ENCODE measurements at places on chromosomes 6 and 20.

- DNase-seq: no peak
Observed at GRCh38 chr6:56909115-56909907, 45.6 kb upstream of the BEND6 start.

DNA sequence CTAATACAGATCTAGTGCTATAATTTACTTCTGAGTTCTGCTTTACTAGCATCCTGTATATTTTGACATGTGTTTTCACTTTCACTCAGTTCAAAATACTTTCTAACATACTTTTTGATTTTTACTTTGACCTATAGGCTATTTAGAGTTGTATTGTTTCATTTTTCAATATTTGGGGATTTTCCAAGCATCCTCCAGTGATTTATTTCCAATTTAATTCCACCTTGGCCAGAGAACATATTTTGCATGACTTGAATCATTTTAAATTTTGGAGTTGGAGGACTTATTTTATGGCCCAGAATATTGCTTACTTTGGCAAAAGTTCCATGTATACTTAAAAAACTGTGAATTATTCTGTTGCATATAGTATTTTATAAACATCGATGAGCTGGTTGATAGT is 1215.6 kb upstream of the MAP3K7 start:
- no peak for DNase-seq

GRCh38 chr6:134247231-134247833 is 70.6 kb downstream of the SGK1 start:
- peak; percentile 34 for DNase-seq

DNA sequence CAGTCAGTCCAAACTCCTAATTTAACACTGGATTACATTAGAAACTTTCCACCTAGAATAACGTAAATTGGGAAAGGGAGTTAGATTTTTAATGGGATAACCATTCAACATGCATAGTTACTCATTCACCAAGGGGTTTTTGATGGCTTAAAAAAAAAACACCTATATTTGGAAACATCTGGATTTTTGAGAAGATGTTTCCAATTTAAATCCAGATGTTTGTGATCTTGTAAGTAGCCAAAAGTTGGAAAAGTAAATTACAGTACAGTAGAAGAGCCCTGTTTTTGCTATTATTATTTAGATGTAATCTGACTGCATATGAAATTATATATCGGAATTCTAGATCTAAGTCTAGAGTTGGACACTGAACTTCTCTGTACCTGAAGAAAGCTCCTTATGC is 478.2 kb downstream of the CD83 start:
- DNase-seq: no peak

DNA sequence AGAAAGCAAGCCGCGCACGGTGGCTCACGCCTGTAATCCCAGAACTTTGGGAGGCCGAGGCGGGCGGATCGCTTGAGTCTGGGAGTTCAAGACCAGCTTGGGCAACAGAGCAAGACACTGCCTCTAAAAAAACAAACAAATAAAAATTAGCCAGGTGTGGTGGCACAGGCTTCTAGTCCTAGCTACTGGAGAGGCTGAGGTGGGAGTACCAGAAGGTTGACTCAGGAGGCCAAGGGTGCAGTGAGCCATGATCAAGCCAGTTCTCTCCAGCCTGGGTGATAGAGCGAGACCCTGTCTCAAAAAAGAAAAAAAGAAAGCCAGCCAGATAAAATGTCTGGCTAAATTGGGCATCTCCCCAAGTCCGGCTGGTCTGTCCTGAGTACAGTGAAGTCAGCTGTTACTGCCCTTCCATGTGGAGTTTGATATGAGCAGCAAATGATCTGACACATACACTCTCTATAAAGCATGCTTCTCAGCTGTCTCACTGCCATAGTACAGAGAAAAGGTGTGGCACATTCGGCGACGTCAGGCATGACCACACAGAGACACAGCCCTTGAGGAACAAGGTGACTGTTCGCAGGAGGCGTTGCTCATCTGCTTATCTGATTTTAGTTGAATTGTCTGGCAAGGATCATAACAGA is 13.0 kb downstream of the CD83 start:
- DNase-seq: no peak

GRCh38 chr6:54632984-54633565 is 213.5 kb upstream of the FAM83B start:
- DNase-seq: no peak

GRCh38 chr6:24064106-24064505 is 61.9 kb upstream of the NRSN1 start:
- no peak for DNase-seq

- no peak for DNase-seq
Observed at GRCh38 chr20:57694481-57694880, 15.3 kb downstream of the PMEPA1 start.

GRCh38 chr6:138405816-138406413 is 1.9 kb downstream of the HEBP2 start:
- no peak for DNase-seq

GRCh38 chr6:144266091-144266649 is 19.0 kb upstream of the UTRN start:
- no peak for DNase-seq

DNA sequence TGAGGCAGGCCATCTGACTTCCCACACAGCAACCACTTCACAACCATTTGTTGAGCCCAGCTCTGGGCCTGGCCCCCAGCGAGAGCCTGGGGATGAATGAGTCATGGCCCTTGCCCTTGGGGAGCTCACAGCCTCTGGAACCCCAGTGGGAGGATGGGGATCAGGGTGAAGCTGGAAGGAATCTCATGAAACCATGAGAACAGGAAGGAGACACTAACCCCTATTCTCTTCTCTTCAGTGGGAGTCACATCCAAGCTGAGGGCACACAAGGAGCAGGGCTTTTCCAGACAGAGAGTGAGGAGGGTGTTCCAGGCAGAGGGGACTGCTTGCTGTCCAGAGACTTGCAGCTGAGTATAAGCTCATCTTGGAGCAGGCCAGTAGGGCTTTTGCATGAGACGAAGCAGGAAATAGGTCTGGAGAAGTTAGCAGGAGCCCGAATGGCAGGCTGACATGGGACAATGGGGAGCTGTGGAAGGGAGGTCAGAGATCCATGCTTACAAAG is 7.5 kb downstream of the FOXS1 start:
- DNase-seq: no peak

GRCh38 chr20:4067600-4068261 is 52.4 kb upstream of the RNF24 start:
- DNase-seq: no peak

DNA sequence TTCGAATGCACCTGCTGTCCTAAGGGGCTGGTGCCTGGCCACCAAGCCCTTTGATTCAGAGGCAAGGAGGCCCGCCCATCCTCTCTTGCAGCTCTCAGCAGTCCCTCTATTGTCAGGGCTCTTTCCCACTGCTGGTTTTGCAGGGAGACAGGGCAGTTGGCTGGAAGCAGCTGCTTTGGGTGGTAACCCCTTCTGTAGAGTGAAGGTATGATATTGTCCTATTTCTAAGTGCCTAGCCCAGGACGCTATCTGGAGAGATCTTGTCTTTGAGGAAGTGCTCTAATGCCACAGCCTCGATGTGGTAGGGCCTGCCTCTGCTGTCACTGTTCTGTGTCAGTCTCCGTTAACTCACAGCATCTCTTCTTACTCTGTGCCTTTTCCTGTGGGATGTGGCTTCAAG is 5.6 kb downstream of the PLCG1 start:
- no peak for DNase-seq

DNA sequence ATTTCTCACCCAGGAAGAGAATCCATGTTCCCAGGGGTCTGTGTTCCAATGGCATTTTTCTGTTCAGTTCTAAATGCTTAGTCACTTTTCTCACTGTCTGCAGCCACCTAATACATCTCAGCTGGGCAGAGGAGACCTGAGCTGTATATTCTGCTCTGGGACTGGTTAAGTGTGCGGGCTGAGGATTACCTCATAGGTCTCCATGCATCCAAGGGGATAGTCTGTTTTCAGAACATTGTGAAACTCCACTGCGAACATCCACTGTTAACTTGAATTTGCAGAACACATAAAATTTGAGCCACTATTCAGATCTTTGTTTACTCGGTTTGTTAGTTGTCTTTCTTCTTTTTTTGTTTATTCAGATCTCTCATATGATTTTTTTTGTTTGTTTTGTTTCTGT is 947.1 kb downstream of the TFAP2A start:
- DNase-seq: no peak

- DNase-seq: no peak
Observed at GRCh38 chr6:34416877-34417371, 8.9 kb downstream of the RPS10 start.

DNA sequence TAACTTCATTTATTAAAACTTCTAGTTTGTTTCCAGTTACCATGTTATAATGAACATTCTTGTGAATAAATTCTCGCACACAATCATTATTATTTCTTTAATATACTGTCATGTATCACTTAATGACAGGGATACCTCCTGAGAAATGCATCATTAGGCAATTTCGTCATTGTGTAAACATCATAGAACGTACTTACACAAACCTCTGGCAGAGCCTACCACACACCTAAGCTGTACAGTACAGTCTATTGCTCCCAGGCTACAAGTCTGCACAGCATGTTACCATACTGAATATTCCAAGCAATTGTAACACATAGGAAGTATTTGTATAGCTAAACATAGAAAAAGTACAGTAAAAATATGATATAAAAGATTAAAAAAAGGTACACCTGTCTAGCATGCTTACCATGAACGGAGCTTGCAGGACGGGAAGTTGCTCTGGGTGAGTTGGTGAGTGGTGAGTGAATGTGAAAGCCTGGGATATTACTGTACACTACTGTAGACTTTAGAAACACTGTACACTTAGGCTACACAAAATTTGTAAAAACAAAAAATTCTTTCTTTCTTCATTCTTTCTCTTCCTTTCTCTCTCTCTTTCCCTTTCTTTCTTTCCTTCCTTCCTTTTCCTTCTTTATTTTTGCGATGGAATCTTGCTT is 268.2 kb upstream of the SOX4 start:
- DNase-seq: no peak

GRCh38 chr6:169646906-169647567 is 54.8 kb downstream of the WDR27 start:
- DNase-seq: no peak

GRCh38 chr6:51996296-51996947 is 91.0 kb downstream of the PKHD1 start:
- DNase-seq: no peak

DNA sequence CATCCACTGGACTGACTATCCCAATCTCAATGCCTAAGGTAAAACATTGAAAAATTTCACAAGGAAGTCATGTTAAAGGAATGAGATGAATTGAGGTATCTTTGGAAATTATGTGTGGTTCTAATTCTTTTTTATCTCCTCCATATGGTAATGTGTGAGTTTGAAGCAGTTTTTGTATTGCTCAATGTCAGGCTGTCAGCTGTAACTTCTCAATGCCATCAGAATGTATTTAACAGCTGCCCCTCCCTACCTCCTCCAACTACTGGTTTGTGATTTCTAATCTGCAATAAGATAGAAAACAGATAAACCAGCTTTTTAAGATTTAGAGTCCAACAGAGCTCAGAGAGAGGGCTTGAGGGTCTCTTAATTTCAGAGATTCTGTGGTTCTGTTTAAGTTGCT is 1005.8 kb upstream of the ADGRB3 start:
- no peak for DNase-seq

- no peak for DNase-seq
Observed at GRCh38 chr20:44409132-44409600, 53.7 kb downstream of the HNF4A start.

- DNase-seq: no peak
Observed at GRCh38 chr6:131061751-131062119, 1.3 kb downstream of the EPB41L2 start.

GRCh38 chr6:141251286-141251685 is 881.4 kb upstream of the GJE1 start:
- no peak for DNase-seq

Measured in stimulated activated CD4-positive, alpha-beta T cell treated with anti-CD3 and anti-CD28 coated beads, Interleukin-1b, Interleukin-23, amount 100 ng/mL, for 1 hour (primary cell).